ENCODE measurements at places on chromosomes 7 and 10. TPM values are rescaled to one million over a fixed set of nuclear protein-coding genes. Genes with fewer than 3 reads are reported as not detected.

DNA sequence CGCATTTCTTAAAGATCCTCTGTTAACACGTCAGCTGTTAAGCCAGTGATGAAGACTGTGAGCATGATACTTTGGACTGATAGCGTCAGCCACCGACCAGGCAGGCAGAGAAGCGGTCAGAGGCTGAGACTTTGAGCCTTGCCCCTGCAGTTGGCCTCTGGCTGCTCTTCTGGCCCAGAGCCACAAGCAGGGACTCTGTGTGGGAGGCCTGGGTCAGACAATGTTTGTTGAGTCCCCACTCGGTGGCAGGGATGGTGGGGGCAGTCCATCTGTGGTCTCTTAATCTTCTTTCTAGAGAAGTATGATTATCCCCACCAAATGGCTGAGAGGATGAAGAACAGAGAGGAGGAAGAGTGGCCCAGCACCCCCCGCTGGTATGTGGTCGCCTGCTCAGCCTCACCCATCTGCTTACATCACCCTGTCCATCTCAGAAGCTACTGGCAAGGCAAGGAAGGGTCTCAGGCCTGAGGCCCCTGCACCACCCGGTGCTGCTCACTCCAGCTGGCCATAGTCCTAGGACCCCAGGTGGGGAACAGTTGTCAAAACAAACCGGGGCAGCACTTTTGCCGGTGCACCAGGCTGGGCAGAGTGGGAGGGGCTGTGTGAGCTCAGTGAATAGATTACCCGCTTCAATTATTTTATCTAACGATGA is 202.9 kb downstream of the GRID1 start:
- H3K27ac ChIP-seq = no peak overlapping the region
- H3K4me1 ChIP-seq = no peaks in the 10 kb centered on the region
- DNase-seq = no peak
- no peak overlapping the region for H3K4me3 ChIP-seq
- no peaks in the 10 kb centered on the region for H3K27me3 ChIP-seq

AGAP6 gene
- 26.8 TPM for total RNA-seq

DNA sequence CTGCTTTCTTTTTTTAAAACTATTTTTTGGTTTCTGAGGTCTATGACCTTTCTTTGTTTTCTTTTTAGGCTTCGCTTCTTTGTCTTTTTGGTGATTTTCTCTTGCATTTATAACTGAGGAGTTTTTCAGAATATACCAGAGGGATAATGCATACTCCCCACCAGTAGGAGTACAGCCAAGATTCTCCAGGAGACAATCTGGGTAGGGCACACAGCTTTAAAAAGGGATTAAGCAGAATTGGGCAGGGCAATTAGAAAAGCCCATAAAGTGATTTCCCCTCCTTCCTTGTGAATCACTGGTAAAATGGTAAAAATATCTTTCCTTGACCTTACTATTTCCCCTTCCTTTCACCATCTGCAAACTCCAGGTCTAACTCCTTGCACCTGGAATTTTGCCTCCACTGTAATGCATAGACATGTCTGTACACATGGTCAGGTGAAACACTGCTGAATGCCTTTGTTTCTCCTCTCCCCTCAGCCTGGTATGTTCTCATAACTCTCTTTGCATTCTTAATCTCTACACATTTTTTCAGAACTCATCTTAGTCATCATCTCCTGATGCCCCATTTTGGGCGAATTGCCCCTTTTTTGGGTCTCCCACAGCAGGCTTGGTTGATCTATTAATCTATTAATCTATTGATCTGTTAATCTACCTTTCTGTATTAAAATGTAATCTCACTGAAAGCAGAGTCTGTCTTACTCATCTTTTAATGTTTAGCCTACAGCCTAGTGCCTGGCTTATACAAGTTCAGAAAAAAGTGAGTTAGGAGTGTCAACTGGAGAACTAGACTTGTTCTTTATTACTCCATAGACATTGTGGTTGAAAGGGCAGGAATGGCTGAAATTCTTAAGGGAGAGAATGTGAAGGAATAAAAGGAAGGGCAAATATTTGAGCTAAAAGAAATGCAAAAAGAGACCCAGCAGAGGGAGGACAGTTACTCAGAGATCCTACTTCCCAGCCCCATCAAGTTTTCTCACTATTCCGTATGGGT is 64.6 kb downstream of the MDFIC start:
- DNase-seq = no peak
- no peak overlapping the region for H3K4me3 ChIP-seq
- no peaks in the 10 kb centered on the region for H3K27me3 ChIP-seq
- no peaks in the 10 kb centered on the region for H3K4me1 ChIP-seq

H2BK1 gene
- not detected for total RNA-seq

ZWINT gene
- 5.0 TPM for total RNA-seq

DNA sequence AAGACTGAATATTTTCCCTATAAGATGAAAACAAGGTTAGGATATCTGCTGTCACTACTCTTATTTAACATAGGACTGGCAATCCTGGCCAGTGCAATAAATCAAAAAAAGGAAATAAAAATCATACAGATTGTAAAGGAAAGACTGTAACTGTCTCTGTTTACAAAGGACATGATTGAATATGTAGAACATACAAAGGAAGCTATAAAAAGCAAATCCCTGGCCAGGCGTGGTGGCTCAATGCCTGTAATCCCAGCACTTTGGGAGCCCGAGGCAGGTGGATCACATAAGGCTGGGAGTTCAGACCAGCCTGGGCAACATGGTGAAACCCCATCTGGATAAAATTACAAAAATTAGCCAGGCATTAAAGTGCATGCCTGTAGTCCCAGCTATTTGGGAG is 15.8 kb downstream of the ZNF485 start:
- H3K36me3 ChIP-seq = no peaks in the 10 kb centered on the region
- no peaks in the 10 kb centered on the region for H3K27me3 ChIP-seq
- no peaks in the 10 kb centered on the region for H3K4me1 ChIP-seq
- H3K27ac ChIP-seq = no peak overlapping the region

NME8 gene
- total RNA-seq = not detected
